NCI-H446 (cell line): ENCODE measurements at places on chromosomes 1 and 21.

DNA sequence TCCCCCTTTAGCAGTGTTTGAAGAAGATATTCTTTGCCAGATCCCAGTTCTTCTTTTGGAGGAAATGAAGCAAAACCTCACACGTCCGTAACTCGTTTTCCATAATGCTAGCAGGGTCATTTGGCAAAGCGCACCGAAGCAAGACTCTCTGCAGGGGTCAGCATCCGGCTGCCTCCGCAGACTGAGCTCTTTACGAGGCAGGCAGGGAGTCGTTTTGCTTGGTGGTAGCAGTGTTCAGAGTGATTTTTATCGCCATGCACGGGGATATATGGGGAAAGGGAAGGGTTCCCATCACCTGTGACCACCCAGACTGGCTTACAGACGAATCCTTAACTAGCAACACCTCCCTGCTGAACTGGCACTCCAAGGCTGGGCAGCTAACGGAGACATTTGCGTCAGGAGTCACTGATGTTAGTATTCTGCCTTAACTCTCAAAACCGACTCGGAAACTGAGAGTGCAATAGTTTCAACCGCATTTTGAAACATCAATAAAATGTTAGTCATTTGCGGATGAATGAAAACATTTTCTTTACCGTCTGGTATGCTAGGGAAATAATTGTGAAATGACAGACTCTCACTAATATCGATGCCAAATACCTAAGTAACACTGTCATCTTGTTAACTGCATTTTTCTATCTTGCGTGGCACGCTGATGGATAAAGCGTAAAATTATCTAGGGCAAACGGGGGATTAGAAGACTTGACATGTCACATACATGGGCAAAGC, 2.2 kb upstream of the NEGR1 start:
- DNase-seq = peak; percentile 79

DNA sequence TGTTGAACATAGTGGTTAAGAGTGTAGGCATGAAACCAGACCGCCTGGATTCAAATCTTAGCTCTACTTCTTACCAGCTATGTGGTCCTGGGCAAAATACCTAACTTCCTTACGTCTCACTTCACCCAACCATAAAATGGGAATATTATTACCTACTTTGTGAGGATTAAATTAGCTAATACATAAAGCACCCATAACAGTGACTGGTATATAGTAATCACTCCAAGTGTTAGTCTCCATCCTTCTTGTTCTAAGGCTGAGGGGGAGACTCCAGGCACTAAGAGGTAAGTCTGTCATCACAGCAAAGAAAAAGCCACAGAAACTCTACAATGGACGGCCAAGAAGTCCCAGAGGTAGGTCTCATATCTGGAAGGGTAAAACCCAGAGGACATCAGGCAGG, 2.8 kb downstream of the SMG5 start:
- no peak for DNase-seq

GRCh38 chr1:175157200-175157599, 35.4 kb downstream of the KIAA0040 start:
- DNase-seq = peak; percentile 22

DNA sequence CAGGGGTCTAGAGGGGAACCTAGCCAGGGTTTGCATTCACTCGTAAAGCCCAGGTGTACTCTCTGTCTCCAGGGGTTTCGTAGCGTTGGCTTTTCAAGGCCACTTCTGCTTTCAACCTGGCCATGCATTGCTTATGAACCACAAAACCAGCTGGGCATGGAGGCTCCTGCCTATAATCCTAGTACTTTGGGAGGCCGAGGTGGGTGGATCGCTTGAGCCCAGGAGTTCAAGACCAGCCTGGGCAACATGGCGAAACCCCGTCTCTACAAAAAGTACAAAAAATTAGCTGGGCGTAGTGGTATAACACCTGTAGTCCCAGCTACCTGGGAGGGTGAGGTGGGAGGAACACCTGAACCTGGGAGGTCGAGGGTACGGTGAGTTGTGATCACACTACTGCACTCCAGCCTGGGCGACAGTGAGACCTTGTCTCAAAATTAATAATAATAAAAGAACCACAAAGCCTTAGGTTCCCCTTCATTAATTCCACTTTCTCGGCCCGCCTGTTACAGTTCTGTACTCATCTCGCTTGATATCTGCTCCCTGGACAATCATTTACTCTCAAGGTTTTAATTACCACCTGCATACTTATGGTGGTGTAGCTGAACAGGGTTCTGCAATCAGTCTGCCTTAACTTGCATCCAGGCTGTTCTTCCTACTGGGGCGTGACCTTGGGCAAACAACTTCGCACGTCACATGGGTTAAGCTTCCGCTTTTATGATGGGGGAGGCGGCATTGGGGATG, 6.1 kb downstream of the SLC16A4 start:
- no peak for DNase-seq

DNA sequence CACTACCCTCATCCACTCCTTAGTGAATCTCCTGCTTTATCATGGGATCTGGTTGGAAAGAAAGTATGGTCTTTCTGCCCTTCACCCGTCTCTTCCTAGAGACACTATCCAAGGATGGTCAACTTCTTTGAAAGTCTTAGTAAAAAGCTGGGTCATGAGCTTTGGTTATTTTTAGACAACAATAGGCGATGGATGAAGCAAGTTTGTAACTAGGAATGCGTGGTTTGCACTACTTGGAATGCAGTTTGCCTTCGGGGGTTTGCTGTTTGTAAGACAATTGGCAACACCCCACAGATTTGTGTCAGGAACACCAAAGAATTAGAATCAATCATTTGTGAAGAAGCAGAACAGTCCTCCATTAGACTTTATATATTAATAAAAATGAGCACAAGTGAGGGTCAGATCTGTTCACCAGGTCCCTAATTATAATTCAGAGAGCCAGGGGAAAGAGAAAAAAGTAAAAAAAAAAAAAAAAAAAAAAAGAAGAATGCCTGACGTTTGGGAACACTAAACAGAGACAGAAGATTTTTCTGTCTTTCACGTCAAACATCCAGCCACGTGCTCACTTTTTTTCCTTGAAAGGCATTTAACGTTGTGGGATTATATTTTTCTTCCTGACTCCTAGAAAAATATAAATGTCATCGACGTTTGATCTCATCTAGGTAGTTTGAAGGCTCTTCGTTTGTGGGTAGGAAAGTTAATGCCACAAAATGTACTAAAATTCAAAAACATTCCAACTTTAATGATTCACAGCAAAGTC, 60.7 kb upstream of the BTG3 start:
- no peak for DNase-seq

DNA sequence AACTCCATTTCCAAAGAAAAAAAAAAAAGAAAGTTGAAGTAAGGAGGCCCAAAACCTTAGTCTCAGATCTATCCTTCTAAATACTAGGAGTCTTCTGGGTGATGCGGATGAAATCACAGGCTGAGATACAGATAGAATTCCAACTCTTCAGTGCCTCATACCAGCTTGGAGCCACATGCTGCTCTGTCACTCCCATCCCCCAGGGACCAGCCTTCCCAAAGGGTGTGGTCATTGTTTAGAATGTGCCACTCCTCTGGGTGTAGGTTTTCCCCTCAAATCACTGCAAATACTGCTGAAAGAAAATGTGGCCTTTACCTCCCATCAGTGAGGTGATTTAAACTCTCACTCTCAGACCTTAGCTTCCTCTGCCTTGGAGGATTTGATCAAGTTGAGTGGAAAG, 112.9 kb downstream of the CDC7 start:
- no peak for DNase-seq

GRCh38 chr1:63721531-63722189, 52.2 kb upstream of the ROR1 start:
- DNase-seq = peak; percentile 36

DNA sequence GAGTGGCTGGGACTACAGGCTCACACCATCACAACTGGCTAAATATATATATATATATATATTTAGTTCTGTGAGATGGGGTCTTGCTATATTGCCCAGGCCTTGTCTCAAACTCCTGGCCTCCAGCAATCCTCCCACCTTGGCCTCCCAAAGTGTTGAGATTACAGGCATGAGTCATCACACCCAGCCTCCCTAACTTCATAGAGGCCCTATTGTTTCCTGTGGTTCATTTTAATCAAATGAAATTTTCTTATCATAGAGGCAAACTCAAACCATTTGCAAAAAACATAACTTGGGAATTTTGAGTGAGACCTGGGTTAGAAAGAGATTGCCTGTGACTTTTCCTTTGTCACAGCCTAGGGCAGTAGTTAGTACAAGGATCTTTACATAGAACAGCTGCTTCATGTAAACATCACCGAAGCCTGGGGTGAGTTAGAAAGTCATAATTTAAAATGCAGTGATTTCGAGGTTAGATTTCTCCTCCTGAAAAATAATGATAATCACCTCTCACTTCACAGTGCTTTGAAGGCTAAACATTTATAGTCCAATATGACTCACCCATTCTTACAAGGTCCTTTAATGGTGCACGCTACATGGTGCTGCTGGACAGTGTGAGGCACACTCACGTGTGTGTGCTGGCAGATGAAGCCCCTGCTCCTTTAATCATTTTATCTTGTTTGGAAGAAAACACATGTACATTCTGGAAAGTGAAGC, 188.9 kb downstream of the RHOU start:
- no peak for DNase-seq
